ENCODE measurements at places on chromosomes 13 and 19.

DNA sequence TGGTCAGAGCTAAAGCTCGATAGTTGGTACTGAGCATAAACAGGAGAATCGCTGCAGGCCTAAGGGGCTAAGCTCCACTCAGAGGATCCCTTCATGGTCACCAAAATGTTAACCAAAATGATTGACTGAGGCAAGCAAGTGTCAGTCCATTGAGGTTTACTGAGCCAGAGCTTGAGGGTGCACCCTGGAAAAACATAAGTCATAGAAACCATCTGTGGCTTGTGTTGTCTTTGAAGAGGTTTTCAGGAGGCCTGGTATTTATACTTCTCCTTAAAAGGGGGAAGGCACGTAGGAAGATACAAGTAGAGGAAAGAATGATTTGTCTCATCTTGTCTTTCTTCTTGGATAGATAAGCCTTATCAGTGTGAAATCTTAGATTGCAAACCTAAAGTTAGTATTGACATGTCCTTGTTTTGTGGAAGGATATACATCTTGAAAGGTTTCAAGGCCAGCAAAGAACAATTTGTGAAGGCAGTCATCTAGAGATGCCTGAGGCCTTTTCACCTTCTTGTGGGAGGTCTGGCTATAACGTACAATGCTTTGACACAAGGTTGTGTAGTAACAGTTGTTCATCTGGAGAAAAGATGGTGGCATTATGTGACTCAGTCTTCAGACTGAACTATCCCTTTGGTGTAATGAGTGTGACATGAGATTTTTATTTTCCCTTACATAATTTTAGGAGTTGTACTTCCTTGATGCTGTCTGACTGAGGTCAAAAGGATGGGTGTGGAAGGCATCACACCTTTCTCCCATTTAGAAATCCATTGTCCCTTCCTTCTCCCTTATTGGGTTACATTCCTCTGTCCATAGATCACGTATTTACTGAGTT lies 14.7 kb upstream of the CEACAM6 start:
- DNase-seq, result no peak

DNA sequence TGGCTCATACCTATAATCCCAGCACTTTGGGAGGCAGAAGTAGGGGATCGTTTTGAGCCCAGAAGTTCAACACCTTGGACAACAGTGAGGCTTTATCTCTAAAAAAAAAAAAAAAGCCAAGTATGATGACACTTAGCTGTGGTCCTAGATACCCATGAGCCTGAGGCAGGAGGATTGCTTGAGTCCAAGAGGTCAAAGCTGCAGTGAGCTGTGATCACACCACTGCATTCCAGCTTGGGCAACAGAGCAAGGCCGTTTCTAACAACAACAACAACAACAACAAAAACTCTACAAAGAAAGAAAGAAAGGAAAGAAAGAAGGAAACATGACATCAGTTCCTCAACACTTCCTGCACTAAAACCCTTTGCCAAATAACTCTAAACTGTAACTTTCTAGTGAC lies 265.1 kb upstream of the DACH1 start:
- no peak for DNase-seq

DNA sequence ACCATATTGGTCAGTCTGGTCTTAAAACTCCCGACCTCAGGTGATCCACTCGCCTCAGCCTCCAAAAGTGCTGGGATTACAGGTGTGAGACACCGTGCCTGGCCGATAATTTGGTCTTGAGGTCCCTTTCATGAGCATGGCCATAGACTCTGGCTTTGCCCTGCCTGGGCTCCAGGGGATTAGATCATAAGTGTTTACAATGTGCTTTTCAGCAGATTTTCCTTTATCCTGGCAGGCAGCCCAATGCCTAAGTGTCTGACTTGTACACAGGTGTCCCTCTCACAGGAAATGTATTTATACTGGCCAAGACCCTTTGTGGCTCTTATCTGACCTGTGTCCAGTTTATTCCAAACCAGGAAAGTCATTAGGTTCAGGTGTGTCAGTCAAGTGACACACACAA lies 15.9 kb downstream of the BCAM start:
- DNase-seq, result no peak

DNA sequence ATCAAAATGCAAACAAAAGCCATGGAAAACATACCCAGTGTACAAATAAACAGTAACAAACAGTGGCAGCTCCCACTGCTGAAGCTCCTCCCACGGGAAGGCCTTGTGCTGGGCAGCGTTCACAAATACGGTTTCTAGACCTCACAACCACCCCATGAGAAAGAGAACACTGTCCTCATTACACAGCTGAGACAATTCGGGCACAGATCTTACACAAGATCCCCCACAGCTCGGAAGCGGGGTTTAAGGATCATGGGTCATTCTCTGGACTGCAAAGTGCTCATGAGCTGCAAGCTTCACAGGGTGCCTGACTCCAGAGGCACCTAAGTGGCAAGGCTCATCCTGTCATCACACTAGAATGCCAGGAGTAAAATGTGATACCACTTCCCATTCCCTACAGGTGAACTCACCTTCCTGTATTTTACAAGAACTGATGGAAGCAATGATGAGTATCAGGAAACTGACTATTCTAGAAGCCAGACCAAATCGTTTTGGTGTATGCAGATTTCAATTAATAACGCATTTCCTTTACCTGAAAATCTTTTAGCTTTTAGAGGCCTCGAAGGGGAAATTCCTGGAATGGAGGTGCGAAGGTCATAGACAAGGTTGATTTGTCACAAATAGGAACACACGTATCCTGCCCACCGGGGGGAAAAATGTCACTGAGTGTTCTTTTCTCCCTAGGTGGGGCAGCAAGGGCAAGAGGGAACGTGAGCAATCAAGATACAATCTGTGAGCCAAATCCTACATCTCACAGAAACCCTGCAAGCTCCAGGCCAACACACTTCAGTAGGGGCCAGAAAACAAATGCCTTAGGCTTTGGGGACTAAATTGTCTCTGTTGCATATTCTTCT lies 41.2 kb downstream of the STK24 start:
- DNase-seq, result no peak

GRCh38 chr19:10651851-10652250 lies 2.3 kb upstream of the ILF3 start:
- DNase-seq, result no peak

- DNase-seq, result no peak
These were observed 58.5 kb downstream of the DGKH start for GRCh38 chr13:42106998-42107397.

- no peak for DNase-seq
These were observed 172.8 kb downstream of the DNAJC15 start for GRCh38 chr13:43196086-43196621.

- DNase-seq, result no peak
These were observed 63.9 kb downstream of the DACH1 start for GRCh38 chr13:71803066-71803465.

GRCh38 chr13:75764251-75764925 lies 128.3 kb downstream of the LMO7 start:
- DNase-seq, result no peak

GRCh38 chr13:114096031-114096485 lies 36.4 kb downstream of the RASA3 start:
- no peak for DNase-seq

GRCh38 chr13:106484537-106485193 lies 50.8 kb downstream of the EFNB2 start:
- DNase-seq, result no peak

- DNase-seq, result peak; percentile 6
These were observed 160.4 kb upstream of the SGCG start for GRCh38 chr13:23020246-23020843.

- no peak for DNase-seq
These were observed 4.6 kb downstream of the GRIN2D start for GRCh38 chr19:48398102-48398374.

DNA sequence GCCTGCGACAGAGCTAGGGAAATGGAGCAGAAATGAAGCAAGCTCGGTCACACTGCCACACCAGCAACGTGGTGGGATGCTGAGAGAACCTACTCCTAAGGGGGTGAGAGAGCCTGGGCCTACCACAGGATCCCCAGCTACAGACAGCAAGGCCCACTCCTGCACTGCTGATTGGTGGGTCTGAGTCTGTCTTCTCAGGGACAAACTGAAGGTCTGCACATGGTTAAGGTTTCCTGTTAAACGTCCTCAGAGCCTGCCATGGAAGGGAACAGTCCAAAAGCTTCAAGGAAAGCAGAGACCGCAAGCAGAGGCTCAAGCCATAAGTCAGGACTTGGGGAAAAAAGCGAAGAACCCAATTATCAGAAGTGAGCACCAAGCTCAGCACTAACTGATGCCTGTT lies 53.5 kb upstream of the MED4 start:
- DNase-seq, result no peak

Measured in fibroblast of skin of left biceps (primary cell).